ENCODE measurements at places on chromosomes 13 and 19.

GRCh38 chr19:51729781-51730180 lies 6.0 kb upstream of the HAS1 start:
- no peak for DNase-seq

DNA sequence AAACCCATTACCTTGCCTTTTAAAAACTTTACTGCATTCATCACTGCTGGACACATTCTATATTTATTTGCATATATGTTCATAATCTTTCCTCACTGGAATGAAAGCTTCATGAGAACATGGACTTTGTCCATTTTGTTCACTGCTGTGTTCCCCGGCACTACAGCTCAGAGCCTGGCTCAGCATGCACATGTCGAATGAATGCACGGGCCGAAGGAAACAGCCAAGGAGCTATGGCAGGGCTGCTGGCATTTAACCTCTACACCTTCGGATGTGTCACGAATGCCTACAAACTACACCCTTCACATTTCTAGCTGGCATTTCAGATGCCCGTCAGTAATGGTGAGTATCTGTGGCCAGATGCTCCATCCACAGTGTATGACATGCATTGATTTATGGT lies 7.6 kb downstream of the MTIF3 start:
- no peak for DNase-seq

GRCh38 chr19:31352782-31353651 lies 3.8 kb upstream of the TSHZ3 start:
- no peak for DNase-seq

DNA sequence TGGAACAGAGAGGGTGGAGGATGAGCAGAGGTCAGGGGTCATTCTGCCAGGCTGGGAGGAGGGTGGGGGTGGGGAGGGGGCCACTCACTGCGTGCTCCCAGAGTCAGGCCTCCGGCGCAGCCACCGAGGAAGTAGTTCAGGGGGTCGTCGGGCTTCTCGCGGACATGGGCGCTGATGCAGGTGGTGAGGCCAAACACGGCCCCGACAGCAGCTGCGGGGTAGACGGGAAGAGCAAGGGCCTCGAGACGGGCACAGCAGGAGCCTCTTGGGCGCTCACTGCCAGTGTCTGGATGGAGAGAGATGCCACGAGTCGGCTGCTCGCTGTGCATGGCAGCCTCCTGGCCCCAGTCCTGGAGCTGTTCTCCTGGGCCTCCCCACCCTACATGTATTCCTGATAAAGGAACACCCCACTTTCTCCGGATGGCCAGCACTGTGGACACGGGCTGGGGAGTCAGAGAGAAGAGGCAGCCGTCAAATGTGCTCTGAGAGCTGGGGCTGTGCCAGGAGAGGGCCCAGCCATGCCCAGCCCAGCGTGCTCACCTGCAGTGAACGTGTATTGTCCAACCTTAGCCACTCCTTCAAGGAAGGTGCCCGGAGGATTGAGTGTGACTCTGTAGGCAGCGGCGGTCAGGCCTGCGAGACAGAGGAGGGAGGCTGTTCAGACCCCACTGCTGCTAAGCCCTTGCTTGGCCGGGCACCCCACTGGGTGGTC lies 7.1 kb downstream of the NDUFA11 start:
- DNase-seq = no peak

GRCh38 chr19:3129112-3129511 lies 6.7 kb upstream of the GNA15 start:
- DNase-seq = no peak

- DNase-seq = no peak
Observed at GRCh38 chr19:2567580-2567979, 91.7 kb downstream of the GADD45B start.

- DNase-seq = no peak
Observed at GRCh38 chr13:50998326-50998725, 88.7 kb downstream of the RNASEH2B start.

DNA sequence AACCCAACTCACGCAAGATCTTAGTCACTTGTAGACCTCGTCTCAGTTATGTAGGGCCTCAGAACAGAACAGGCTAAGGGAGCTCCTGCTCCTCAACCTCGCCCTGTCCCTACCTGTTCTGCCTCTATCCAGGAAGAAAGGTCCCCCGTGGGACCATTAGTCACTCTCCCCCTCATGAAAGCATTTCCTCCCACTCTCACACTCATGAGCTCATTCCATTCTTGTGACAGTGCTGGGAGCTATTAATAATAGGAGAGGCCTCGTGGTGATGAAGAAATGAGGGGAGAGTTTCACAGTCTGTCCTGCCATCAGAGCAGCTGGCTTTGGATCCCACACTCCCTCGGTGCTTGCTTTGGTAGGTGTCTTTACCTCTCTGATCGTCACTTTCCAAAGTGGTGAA lies 10.2 kb downstream of the PPP2R1A start:
- no peak for DNase-seq

DNA sequence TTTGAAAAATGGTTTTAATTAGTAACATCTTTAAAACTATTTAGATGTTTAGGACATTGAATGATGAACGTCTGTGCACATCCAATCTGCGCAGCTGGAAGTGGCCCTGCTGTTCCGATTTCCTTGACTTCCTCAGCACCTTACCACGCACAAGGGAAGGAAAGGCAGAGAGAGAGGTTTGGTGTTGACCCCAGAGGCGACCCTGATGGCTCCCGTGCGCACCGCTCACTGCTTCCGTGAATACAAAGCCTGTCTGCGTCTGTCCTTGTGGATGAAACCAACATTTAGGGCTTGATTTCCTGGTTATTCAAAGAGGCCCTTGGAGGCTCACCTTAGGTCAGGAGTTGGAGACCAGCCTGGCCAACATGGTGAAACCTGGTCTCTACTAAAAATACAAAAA lies 8.5 kb downstream of the MCF2L start:
- no peak for DNase-seq

All from A549 (cell line).